NT2/D1 (cell line): ENCODE measurements at places on chromosomes 11 and 22.

DNA sequence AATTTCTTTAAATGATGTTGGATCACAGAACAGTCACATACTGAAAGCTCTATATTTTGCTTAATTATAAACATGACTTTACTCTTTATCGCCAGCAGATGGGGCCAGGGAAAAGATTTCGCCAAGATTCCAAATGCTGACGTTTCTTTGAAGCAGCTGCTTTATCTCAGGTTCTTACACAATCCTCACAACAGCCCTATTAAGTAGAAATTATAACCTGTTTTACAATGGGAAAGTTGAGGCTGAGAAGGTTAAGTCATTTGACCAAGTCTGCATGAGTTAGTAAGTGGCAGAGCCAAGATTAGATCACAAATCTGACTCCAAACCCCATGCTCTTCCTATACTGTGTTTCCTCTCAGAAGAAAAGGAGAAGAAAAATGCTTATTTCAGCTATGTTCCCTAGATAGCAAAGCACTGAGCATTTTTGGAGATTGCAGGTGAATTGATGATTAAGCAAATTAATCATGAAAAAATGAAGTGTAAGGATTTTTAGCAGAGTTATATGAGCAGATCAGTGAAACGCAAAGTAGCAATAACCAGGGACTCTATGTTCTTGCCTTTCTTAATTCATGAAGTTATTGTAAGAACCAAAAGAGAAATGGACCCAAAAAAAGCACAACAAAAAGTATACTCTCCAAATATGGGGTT, 79.0 kb downstream of the AASDHPPT start:
- peak; percentile 15 for DNase-seq

- no peak for DNase-seq
These were observed 46.4 kb downstream of the MORC2 start for GRCh38 chr22:30922151-30922611.

GRCh38 chr11:3148255-3148989, 16.7 kb downstream of the OSBPL5 start:
- DNase-seq = no peak

- no peak for DNase-seq
These were observed 9.9 kb downstream of the OAF start for GRCh38 chr11:120220747-120221037.

GRCh38 chr11:38927993-38928392, 2330.0 kb upstream of the RAG2 start:
- DNase-seq = no peak

DNA sequence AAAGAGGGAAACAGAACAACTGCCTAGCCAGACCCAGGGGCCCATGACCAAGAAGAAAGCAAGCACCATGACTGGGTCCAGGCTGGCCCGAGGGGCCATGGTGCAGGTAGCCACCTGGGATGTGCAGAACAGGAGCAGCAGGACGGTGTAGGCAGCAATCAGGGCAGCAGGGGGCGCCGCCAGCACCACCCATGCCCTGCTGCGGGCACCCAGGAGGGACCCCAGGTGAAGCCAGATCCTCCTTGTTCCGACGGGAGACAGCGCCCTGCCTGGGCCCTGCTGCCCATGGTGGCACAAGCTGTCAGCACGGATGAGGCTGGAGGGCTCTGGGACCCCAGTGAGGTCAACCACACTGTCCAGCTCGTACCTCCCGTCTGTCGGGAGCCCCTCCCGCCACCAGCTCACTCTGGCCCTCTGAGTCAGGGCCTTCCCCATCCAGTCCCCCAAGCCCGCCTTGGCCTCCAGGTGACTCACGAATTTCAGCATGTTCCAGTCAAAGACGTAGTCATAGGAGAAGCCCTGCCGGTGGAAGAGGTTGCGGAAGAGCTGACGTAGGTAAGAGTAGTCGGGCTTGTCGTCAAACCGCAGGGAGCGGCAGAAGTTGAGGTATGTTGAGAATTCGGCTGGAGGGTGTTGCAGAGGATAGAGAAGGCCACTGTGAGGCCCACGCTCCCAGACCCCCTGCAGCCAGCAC, 18.8 kb downstream of the CSNK1E start:
- no peak for DNase-seq

GRCh38 chr11:65260756-65261590, 789 bp upstream of the POLA2 start:
- no peak for DNase-seq

DNA sequence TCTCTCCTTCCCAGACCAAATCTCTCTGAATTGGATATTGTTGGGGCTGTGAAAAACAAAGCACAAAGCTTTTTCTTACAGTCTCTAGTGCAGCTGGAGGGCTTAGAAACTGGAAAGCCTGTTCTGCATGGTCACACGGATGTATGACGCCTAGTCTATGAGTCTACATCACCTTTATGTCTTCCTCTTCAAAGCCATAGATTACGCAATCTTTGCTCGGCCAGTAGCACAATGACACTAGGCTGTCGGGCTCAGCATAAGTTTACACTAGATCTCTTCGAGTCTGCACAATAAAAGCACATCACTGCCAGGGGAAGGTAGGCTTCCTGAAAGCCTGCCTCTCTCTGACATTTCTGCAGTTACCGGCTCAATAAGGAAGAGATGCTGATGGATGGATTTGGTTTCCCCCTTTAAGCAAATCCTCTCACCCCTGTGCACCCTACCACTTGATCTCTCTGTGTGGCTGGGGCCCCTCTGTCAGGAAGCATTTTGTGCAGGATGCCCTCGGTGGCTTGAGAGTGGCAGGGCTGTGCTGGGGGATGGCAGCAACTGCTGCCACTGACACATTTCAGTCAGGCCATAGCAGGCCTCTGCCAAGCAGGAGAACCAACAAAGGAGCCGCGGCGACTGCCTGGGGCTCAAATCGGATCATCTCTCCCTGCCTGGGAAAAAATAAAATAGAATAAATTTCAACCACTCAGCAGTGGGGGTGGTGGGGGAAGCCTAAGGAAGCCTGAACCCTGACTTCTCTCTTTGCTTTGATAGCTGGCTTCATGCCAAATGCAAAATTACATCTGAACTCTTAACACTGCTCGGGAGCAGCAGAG, 1272.8 kb downstream of the LRRC4C start:
- no peak for DNase-seq

- DNase-seq = no peak
These were observed 9.4 kb downstream of the IFITM10 start for GRCh38 chr11:1740786-1741530.

DNA sequence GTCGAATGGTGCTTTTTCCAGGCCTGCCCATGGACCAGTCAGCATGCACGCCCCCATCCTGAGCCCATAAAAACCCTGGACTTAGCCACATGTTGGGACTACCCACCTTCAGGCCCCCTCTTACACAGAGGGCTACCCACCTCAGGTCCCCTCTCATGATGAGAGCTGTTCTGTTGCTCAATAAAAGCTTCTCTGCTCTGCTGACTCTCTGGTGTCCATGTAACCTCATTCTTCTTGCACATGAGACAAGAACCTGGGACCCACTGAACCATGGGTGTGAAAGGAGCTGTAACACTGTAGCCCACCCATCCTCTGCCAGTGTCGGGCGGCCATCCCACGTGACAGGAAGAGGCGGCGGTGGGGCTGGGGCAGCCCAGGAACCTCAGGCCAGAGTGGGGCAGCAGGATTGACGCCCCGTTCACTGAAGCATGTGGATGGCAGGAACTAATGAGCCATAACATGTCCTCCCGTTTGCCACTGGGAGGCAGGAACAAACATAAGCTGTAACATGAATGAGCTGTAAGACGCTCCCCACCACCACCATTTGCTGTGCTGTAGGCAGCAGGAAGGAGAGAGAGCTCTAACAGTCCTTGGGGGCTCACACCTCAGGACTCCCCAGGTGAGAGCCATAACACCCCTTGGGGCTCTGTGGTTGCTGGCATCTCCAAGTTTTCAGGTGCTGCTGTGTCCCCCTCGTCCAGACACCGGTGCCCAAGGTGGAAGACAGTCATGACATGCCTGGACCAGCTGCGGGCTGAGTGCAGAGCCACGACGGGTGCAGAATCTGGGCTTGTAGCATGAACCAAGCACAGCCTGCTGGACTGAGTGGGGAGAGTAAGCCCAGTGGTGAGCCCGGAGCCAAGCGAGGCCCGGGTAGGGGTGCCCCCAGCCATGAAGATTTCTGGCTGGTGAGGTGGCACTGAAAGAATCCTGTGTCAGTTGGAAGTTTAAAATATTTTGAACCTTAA, 69.4 kb downstream of the MCHR1 start:
- no peak for DNase-seq

DNA sequence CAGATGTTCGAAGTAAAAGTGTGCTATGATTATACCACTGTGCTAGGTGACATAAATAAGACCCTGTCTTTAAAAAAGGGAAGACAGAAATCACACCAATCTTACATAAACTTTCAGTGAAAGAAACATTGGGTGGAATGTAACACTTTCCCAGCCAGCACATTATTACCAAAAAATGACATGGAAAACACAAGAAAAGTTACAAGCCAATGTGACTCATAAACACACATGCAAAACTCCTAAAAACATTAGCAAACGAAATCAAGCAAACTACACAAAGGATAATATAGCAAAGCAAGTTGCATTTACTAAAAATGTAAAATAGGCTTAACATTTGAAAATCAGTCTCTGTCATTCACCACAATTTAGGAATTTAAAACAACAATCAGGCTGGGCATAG, 47.0 kb downstream of the SBF2 start:
- DNase-seq = no peak

DNA sequence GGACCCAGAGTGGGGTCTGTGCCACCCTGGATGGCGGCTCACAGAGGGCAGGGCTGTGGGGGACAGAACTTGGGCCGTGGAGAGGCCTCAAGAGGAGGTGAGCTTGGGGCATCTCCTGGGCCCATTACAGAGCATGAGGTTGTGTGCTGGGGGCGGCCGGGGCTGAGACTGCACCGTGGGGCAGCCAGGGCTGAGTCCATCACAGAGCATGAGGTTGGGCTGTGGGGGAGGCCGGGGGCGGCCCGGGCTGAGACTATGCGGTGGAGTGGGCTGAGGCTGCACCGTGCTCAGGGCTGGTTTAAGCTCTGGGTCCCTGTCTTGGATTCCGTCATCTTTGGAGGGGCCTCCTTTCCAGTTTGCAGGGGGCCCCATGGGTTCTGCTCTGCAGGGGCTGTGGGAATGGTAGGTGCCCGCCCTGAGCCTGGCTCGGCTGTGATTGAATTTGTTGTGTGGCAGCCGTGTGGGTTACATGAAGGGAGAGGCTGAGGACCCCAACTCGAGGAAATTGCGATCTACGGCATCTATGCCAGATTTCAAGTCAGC, 38.1 kb upstream of the MUC5AC start:
- no peak for DNase-seq

- DNase-seq = no peak
These were observed 43.6 kb downstream of the SYN3 start for GRCh38 chr22:33014621-33015020.

- DNase-seq = no peak
These were observed 11.6 kb downstream of the TCIRG1 start for GRCh38 chr11:68050371-68050841.

DNA sequence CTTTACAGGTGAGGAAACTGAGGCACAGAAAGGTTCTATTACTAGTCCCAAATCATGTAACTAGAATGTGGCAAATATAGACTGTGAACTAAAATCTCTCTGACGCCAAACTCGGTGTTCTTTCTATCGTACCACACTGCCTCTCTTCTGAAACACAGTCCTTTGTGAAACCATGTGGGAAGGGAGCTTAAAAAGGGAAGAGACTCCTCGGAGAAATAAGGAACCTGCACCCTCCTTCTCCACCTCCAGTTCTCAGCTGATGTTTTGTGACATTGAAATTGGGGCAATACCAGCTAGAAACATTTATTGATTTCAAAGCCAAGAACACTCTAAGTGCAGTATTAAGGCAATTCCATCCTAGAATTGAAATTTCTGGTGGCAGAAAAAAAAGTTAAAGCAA, 76.4 kb upstream of the DRD2 start:
- no peak for DNase-seq

DNA sequence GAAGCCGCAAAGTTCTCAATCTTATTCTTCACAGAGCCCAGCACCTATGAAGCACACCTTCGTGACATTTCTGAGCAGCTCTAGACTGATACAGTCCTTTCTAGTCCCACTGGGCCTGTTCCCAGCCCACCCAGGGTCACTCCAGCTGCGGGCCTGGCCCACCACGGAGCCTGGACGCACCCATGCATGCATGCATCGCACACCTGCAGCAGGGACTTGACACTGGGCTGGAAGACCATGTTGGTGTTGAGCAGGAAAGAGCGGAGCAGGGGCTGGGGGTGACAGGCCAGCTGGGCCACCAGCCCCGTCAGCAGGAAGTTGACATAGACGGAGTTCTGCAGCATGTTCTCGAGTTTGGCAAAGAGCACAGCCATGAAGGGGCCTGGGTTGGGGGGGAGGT, 9.2 kb downstream of the C11orf42 start:
- DNase-seq = no peak

- no peak for DNase-seq
These were observed 244.2 kb downstream of the ETS1 start for GRCh38 chr11:128343135-128343514.

DNA sequence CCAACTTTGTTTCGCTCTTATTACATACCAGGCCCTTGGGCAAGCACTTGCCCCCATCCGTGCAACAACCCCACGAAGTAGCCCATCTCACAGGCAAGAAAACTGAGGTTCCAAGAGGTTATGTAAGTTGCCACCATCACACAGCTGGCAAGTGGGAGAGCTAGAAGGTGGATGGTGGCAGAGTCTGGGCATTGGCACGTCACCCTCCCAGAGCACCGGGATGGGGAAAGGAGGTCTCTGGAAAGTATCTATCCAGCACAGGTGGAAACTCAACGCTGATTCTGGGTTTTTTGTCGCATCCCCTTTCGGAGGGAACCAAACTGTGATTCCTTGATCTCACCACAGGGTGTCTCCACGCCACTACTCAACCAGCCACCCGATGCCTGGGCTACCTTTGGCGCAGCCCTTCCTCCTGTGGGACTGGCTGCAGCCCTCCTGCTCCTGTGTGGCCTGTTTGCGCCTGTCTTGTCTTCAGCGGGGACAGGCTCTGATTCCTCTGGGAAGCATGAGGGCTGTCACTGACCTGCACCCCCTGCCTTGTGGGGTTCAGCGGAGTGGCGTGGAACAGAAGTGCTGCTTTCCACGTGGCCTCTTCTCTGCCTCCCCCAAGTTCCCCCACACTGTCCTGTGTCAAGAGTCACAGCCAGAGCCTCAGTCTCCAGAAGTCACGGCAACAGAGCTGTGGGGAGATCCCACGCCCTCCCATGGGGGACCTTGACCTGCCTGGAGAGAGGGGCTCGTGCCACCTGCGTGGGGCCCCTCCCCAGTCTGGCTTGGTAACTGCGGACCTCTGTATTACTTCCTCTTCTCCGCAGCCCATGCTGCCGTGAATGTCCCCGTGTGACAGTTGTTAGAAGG, 34.4 kb upstream of the TRIM29 start:
- DNase-seq = peak; percentile 60

DNA sequence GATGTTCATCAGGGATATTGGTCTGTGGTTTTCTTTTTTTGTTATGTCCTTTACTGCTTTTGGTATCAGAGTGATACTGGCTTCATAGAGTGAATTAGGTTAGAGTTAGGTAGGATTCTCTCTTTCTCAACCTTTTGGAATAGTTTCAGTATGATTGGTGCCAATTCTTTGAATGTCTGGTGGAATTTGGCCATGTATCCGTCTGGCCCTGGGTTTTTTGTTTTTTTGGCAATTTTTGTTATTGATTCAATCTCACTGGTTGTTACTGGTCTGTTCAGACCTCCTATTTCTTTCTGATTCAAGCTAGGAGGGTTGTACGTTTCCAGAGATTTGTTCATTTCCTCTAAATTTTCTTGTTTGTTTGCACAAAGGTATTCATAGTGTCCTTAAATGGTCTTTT, 54.4 kb downstream of the ATXN10 start:
- no peak for DNase-seq
